Lung microvascular endothelial cell (primary cell): ENCODE measurements at places on chromosomes 6 and 20. TPM values are rescaled to one million over a fixed set of nuclear protein-coding genes. Genes with fewer than 3 reads are reported as not detected.

DNA sequence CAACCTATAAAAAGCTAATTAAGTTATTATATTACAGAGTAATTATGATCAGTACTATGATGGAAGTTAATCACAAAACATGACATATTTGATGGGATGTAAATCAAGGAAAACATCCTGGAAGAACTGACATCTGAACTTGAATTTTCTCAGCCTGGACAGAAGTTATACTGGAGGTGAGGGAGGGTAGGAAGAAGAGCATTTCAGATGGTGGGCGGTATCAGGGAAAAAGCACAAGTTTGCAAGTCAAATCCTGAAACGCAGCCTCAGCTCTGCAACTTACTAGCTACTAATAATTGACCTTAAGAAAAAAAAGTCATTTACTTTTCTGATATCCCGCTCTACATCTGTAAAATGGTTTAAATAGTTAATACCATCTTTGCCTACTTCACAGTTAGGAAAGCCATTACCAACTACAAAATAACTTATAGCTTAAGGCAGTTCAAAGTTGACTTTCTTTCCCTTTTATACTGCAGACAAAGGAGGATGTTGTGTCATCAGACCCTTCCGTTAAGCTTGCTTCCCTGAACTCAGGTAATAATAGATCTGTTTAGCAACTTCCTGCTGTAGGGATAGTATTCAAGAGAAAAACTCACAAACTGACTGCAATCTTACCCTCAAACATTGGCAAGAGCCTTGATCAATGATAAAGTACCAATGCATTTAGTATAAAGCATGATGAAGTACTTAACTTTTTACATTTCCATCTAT is 21.0 kb downstream of the NOL7 start:
- DNase-seq: peak; percentile 72

GRCh38 chr6:143963158-143963919 is 44.7 kb downstream of the PLAGL1 start:
- DNase-seq: no peak

DNA sequence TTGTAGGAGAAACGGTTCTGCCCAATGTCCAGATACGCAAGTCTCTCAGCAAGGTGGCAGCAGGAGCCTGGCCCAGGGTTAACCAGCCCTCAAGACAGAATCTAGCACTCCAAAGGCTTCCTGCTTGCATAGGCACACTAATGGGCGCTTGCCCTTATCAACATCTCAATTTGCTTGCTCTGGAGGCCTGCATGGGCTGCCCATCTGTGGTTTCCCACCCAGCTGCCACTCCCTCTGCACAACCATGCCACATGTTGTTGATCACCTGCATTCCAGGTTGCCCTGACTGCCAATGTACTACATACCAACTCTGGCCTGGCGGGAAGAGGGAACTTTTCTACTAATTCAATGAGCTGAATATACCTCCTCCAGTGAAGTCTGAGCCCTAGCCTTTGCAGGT is 74.6 kb downstream of the ATG5 start:
- no peak for DNase-seq

GRCh38 chr6:163412801-163413344 is 1.6 kb upstream of the QKI start:
- DNase-seq: no peak

DNA sequence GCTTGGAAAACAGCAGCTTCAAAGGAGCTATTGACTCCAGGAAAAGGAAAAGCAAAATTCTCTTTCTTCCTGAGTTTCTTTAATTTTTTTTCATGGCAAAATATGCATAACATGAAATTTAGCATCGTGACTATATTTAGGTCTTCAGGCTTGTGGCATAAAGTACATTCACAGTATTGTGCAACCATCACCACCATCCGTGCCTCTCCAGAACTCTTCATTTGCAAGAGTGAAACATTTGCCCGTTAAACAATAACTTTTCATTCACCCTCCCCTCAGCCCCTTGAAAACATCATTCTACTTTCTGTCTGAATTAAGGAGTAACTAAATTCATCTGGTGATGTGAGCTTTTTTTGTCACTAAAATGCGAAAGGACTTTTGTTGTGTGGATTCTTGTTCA is 251.7 kb downstream of the PHACTR1 start:
- no peak for DNase-seq

GRCh38 chr6:14701946-14702345 is 543.9 kb upstream of the JARID2 start:
- no peak for DNase-seq

DNA sequence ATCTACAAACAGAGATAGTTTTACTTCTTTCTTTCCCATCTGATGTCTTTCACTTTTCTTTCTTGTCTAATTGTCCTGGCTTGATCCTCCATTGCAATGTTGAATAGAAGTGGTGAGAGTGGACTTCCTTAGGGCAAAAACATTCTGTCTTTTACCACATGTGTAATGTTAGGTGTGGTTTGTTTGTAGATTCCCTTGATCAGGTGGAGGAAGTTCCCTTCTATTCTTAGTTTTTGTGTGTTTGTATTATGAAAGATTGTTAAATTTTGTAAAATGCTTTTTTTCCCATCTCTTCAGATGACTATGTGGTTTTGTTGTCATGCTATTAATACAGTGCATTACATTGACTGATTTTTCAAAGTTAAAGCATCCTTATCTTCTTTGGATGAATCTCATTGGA is 41.6 kb upstream of the DUSP22 start:
- DNase-seq: no peak

- DNase-seq: no peak
Measured at GRCh38 chr20:5751856-5752255, 1.7 kb downstream of the SHLD1 start.

- DNase-seq: peak; percentile 77
Measured at GRCh38 chr6:52598123-52598823, 21.4 kb upstream of the TRAM2 start.

DNA sequence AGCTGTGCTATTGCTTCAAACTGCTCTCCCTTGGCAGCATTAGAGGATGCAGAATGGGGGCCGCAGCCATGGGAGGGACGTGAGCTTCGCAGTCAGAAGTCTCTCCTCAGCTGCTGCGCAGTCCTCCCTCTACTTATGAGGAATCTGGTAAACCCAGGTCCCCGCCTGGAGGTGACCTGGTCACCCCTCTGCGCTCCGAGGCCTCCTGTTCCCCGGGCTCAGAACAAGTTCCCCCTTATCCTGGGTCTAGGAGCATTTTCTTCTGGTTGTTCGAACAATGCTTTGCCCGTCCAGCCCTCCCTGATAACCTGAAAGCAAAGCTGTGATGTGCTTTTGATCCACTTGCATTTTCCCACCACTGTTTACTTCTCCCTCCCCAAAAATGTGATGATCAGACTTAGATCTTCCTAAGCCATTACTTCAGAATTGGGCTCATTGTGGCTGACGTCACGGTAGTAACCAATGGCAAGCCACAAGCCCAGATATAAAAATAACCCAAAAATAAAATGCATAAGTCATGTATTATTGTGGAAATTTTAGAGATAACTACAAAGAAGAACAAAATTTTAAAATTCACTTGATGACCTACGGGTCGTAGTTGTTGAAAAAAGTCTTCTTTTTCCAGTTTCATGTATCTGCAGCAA is 80.7 kb downstream of the SERAC1 start:
- DNase-seq: no peak

DNA sequence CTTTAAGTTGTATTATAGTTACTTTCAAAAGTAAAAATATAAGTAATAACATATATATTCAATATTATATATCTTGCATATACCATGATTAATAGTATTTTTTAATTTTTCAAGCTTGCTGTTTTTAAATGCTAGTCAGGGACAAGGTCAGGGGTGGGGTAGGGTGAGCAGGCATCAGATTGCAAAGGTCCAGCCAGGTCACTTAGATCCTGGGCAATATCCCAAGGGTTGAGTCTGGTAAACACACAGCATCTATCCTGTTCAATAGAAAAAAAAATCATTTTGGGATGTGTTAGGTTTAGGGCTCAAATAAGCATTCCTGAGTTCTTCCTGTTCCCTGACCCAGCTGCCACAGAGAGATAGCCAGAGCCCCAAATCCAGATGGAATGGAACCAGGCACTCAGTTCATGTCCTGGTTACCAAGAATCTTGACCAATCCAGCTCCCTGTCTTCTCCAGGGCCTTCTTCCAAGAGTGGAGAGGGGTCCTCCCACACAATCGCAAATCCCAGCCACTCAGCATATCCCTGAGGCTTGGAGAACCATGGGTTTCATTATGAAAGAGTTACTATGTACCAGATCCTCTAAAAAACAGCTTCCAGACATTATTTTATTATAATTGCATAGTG is 134.9 kb upstream of the TOP1 start:
- DNase-seq: no peak

DNA sequence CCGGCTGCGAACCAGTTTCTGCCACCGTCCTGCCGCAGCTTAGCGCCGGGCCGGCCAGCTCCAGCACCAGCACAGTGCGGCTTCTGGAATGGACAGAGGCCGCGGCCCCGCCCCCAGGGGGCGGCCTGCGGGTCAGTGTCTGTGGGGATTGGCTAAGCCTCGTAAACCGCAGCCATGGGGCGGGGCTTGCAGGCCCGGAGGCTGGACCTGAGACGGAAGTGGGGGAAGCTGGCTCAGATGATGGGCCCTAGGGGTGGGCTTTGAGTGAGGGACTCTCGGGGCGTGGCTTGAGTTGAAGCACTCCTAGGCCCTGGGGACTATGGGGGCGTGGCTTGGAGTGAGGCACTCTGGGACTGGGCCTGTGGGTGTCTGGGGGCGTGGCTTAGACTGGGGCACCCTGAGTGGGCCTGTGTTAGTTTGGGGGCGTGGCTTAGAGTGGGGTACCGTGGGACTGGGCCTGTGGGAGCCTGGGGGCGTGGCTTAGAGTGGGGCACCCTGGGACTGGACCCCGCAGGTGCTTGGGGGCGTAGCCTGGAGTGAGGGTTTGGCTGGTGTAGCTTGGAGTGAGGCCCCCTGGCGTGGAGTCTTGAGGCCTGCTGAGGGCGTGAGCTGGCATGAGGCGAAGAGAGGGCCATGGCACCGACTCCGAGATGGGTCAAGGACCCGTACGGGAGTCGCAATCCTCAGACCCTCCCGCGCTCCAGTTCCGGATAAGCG is 6.6 kb downstream of the L3MBTL1 start:
- DNase-seq: peak; percentile 99

- no peak for DNase-seq
Measured at GRCh38 chr20:17403461-17403860, 127.7 kb downstream of the BFSP1 start.

- DNase-seq: no peak
Measured at GRCh38 chr6:13461805-13462204, 25.6 kb downstream of the GFOD1 start.

GRCh38 chr6:52407467-52407866 is 12.7 kb upstream of the EFHC1 start:
- DNase-seq: peak; percentile 81

DNA sequence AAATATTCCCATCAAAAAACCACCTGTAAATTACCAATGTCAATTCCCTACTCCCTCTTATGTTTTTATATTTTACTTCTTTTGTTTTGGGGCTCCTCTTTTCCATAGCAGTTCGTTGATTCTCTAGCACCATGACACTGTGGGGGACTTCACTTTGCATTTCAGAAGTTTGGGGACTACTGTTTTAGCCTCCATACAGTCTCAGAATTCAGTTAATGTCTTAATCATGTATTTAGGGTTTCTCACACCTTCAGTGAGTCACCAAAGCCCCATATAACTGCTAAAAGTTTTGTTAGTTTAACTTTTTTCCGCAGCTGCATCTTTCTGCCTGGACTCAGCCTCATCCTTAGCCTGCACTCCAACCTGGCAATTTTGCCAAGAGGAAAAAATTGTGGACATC is 20.7 kb upstream of the AIG1 start:
- no peak for DNase-seq

DNA sequence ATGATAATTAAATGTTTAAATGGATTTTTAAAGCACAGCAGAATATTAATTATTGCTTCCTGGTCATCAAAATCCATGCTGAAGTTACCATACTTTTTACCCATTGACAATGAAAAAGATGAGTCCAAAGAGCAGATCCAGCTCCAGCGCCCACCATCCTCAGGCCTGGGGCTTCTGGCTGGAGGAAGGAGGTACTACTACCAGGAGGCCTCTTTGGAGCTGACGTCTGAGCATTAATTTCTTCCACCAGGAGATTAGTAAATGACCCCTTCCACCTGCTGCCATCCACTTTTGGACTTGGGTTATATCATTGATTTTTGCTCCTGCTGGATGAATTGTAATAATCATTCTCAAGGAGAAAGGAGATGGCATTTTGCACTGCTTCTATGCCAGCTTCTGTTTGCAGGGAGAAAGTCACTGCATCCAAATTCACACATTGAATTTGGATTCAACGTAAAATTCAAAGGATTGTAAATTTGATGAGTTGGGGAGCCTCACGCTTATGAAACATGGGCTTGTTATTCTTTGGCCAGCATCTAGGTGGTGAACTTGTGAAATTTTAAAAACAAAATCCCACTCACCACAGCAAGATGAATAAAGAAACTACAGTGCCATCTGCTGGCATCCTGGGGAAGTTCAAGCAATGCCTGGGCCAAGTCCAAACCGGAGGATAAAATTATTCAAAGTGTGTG is 121.8 kb downstream of the SASH1 start:
- peak; percentile 86 for DNase-seq

DNA sequence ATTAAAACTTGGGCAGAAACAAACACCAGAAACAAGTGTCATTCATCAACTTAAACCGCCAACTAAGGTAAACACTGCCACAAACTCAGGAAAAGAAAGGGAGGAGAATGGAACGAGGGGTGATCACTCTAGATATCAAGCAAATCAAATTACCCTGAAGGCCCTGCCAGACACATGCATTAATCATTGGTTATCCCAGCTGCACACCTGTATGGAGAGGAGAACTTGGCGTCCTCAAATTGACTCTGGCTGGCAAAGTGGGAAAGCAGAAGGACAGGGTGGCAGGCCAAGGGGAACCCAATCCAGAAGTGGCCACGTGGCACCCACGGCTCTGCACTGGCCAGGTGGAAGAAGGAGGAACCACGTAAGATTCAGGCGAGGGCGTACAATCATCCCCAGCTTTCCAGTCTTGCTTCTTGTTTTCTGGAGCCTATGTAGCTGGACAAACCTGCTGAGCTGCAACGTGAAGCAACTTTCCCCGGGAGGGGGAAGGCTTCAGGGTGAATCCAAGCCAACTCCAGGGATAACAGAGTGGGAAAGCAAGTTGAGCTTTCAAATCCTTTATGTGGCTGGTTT is 156.2 kb upstream of the JARID2 start:
- no peak for DNase-seq

RAMACL gene
- total RNA-seq: 1.3 and 2.6 TPM in 2 replicates

PCK1 gene
- total RNA-seq: not detected in 2 replicates

ESF1 gene
- total RNA-seq: 4.4 and 9.3 TPM in 2 replicates
